CD4-positive, CD25-positive, alpha-beta regulatory T cell (primary cell): ENCODE measurements at places on chromosomes 7 and 10. TPM values are rescaled to one million over a fixed set of nuclear protein-coding genes. Genes with fewer than 3 reads are reported as not detected.

- no peak for DNase-seq
- H3K27me3 ChIP-seq, result no peaks in the 10 kb centered on the region
- peaks cover 65% of the 10 kb centered on the region for H3K36me3 ChIP-seq
Observed at GRCh38 chr7:98157761-98158160, 51.1 kb downstream of the LMTK2 start.

DNA sequence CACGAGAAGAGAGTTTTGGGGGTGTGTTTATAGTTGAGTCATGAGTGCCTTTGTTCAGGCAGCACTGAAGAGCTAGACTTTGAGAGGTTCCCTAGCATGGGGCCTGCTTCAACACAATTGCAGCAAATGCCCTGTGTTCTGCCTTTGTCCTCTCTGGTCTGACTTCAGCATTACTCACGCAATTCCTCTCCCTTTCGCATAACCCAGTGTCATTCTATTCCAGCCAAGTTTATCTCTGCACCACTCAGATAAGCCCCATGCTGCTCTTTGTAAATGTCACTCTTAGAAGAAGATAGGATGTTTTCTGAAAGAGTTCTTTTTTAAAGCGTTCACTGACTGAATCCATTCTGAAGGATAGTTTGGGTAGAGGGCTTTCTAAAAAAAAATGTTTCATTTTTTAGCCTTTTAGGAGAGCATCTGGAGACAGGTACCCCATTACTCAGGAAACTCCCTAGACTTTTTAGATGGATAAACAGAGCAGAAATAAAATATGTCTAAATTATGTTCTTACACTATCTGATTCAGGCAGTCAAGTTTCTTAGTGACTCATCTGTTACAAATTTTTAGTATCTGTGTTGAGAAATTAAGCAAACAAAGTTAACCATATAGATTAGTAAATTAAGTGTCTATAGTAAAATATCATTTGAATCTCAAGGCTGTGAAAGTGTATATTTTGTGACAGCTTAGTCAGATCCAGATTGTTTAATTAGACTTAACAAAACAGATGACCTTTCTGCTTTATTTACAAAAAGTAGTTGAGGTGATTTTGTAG is 318.5 kb downstream of the GPR158 start:
- no peak for DNase-seq
- H3K4me3 ChIP-seq, result no peak overlapping the region
- no peaks in the 10 kb centered on the region for H3K36me3 ChIP-seq
- no peaks in the 10 kb centered on the region for H3K4me1 ChIP-seq
- no peaks in the 10 kb centered on the region for H3K27me3 ChIP-seq
- H3K27ac ChIP-seq, result no peak overlapping the region

- H3K27ac ChIP-seq, result no peak overlapping the region
- DNase-seq, result no peak
- H3K4me1 ChIP-seq, result no peaks in the 10 kb centered on the region
- H3K27me3 ChIP-seq, result no peaks in the 10 kb centered on the region
Observed at GRCh38 chr10:132798876-132799275, 12.9 kb upstream of the NKX6-2 start.

- DNase-seq, result no peak
- H3K4me3 ChIP-seq, result peak overlapping the region; percentile 47
- H3K36me3 ChIP-seq, result no peaks in the 10 kb centered on the region
Observed at GRCh38 chr7:149423449-149424110, 37.3 kb downstream of the ZNF777 start.

- no peaks in the 10 kb centered on the region for H3K27me3 ChIP-seq
- H3K36me3 ChIP-seq, result no peaks in the 10 kb centered on the region
- DNase-seq, result no peak
- no peak overlapping the region for H3K27ac ChIP-seq
- peaks cover 12% of the 10 kb centered on the region for H3K4me1 ChIP-seq
- no peak overlapping the region for H3K4me3 ChIP-seq
Observed at GRCh38 chr7:1587738-1588137, 17.9 kb upstream of the PSMG3 start.

GRCh38 chr10:99850021-99850766 is 67.8 kb downstream of the ABCC2 start:
- H3K4me1 ChIP-seq, result peaks cover 5% of the 10 kb centered on the region
- H3K27me3 ChIP-seq, result no peaks in the 10 kb centered on the region
- no peak overlapping the region for H3K4me3 ChIP-seq

DNA sequence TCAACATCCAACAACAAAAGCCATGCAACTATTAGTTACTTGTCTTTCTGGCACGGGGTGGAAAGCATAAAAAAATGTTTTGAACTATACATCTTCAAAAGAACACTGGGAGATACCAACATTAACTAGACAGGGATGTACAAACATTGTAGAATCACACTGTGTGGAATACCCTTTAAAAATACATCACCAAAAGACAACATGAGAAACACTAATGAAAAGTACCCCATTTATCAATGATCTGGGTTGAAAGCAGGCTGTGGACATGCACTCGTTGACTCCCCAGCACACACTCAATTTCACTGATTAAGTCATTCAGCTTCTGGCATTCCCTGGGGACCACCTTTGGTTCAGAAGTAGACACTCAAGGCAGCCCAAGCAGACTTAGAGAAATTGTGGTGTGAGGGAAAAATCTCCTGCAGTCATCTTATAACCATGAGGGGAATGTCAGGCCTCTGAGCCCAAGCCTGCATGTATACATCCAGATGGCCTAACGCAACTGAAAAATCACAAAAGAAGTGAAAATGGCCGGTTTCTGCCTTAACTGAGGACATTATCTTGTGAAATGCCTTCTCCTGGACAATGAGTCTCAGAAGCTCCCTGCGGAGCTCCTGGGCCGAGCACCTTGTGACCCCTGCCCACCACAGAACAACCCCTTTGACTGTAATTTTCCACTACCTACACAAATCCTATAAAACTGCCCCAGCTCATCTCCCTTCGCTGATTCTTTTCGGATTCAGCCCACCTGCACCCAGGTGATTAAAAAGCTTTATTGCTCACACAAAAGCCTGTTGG is 53.0 kb downstream of the CACUL1 start:
- no peak for DNase-seq
- H3K36me3 ChIP-seq, result peaks cover 7% of the 10 kb centered on the region
- no peak overlapping the region for H3K27ac ChIP-seq

- DNase-seq, result peak; percentile 85
- peaks cover 19% of the 10 kb centered on the region for H3K4me1 ChIP-seq
- H3K27ac ChIP-seq, result peak within 1 kb of the TSS; percentile 63
- H3K4me3 ChIP-seq, result peak within 1 kb of the TSS; percentile 85
Observed at GRCh38 chr10:121974535-121975294, at the start of gene NSMCE4A. Gene NSMCE4A (minus strand): TSS chr10:121975217. CDS start chr10:121975165, 52 bp downstream.

- peaks cover 13% of the 10 kb centered on the region for H3K36me3 ChIP-seq
- H3K4me1 ChIP-seq, result peaks cover 5% of the 10 kb centered on the region
- H3K27ac ChIP-seq, result peak overlapping the region; percentile 14
- H3K4me3 ChIP-seq, result no peak overlapping the region
- no peaks in the 10 kb centered on the region for H3K27me3 ChIP-seq
Observed at GRCh38 chr7:8035192-8035591, 66.6 kb downstream of the GLCCI1 start.

GRCh38 chr7:17367502-17367901 is 69.0 kb downstream of the AHR start:
- H3K27ac ChIP-seq, result no peak overlapping the region
- peaks cover 5% of the 10 kb centered on the region for H3K4me1 ChIP-seq
- H3K27me3 ChIP-seq, result no peaks in the 10 kb centered on the region
- H3K4me3 ChIP-seq, result no peak overlapping the region

DNA sequence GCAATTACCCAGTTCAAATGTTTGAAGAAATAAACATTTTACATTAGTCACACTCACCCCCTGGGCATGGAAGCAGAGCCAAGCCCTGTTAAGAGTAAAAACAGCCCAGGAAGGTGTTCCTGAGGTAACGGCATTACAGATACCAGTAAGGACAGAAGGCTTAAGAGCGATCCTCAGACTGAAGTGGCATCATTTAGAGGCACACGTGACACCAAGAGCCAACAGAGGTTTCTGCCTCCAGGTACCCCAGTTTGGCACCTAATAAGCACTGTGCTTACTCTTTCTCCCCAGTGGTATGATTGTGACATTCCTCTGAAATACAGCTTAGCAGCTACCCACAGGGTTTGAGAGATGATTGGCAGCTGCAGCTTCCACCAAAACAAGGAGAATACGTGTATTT is 17.2 kb downstream of the MMS19 start:
- no peaks in the 10 kb centered on the region for H3K27me3 ChIP-seq
- H3K4me3 ChIP-seq, result no peak overlapping the region
- no peaks in the 10 kb centered on the region for H3K4me1 ChIP-seq
- peaks cover 73% of the 10 kb centered on the region for H3K36me3 ChIP-seq

- H3K36me3 ChIP-seq, result no peaks in the 10 kb centered on the region
- H3K4me1 ChIP-seq, result no peaks in the 10 kb centered on the region
- peaks cover 10% of the 10 kb centered on the region for H3K27me3 ChIP-seq
Observed at GRCh38 chr7:66308411-66308810, 103.3 kb downstream of the TPST1 start.

DNA sequence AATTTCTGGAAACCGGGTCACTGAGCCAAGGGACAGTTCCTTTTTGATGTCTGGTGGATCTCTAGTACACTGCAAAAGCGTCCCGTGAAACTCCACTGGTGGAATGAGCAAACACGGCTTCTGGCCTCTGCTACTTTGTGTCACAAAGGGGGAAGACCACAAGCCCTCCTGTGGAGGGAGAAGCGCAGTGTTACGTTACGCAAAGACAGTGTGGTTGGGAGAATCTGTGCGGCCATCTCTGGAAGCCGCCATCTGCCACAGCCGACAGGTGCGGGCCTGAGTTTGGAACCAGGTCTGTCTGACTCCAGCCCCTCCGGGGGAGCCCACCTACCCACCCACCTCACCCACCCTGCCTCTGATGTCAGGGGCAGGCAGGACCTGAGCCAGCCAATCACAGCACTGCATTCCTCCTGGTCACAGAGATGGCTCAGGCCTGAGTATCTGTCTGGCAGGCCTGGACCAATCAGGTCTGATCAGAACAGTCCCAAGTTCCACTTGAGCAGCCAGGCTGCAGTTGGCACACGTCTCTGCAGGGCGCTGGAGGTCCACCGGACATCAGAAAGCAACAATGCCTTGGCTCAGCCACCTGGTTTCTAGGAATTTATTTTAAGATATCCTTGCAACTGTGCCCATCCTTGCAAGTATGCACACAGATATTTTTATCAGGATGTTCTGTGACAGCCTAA is 3.0 kb upstream of the CYP2W1 start:
- no peak overlapping the region for H3K27ac ChIP-seq
- no peaks in the 10 kb centered on the region for H3K36me3 ChIP-seq
- H3K27me3 ChIP-seq, result no peaks in the 10 kb centered on the region
- no peak for DNase-seq
- no peak overlapping the region for H3K4me3 ChIP-seq

DNA sequence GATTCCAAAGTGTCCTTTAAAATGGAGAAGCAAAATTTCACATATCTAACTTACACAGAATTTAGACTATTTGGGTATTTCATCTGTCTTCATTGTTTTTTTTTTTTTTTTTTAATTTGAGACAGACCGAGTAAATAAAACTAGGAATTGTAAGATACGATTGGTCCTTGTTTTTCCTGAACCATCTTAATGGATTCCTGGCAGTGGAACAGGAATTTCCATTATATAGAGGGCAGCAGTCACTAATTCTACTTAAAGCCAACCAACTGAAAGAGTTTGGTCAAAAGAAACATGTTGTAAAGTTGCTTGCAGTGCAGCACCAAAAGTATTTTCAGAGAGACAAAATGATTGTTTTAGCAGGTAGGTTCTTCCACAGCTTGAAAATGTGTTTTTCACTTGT is 72.5 kb upstream of the HGF start:
- no peaks in the 10 kb centered on the region for H3K4me1 ChIP-seq
- DNase-seq, result no peak
- H3K36me3 ChIP-seq, result no peaks in the 10 kb centered on the region
- H3K4me3 ChIP-seq, result no peak overlapping the region
- H3K27ac ChIP-seq, result no peak overlapping the region

DNA sequence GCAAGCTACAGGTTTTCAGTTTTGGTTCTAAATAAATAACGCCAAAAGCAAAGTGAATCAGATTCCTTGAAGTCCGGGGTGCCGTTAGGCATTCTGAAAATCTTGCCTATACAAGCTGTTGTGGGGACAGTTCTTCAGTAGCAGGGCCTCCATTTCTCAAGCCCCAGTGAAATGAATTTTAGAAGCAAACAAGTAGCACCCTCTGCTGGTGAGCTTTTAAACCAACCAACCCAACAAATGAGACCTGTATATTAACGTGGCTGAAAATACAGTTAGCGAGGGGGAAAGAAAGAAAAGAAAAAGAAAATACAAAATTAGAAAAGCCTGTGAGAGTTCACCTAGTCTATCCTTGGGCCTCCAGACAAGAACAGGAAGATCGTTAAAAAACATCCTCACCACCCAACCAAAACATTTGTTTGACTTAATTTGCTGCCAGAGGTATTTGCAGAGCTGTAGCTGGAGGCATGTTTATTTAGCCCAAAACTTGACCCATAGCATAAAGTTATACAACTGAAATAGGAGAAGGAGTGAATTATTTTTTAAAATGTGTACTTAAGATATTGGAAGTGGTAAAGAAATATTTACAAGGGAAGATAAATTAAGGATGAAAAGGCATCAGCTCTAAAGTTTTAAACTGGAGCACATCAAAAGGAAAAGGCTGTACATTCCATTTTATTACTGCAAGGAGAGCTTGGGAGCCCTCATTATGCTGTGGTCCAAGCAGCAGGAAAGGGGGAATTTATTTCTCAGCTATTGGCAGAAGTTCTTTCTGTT is 98.9 kb downstream of the DYNC1I1 start:
- no peaks in the 10 kb centered on the region for H3K36me3 ChIP-seq
- H3K4me1 ChIP-seq, result no peaks in the 10 kb centered on the region
- H3K27me3 ChIP-seq, result peaks cover 2% of the 10 kb centered on the region

GRCh38 chr7:55191926-55192692 is 173.0 kb upstream of the LANCL2 start:
- no peaks in the 10 kb centered on the region for H3K27me3 ChIP-seq
- H3K36me3 ChIP-seq, result no peaks in the 10 kb centered on the region
- no peak overlapping the region for H3K27ac ChIP-seq
- H3K4me1 ChIP-seq, result no peaks in the 10 kb centered on the region

- no peaks in the 10 kb centered on the region for H3K27me3 ChIP-seq
- no peak for DNase-seq
- no peaks in the 10 kb centered on the region for H3K36me3 ChIP-seq
- H3K4me3 ChIP-seq, result no peak overlapping the region
Observed at GRCh38 chr10:5608608-5609220, 57.7 kb downstream of the ASB13 start.

The ZNF3 gene
- total RNA-seq, result 29.2 TPM

The RNF32 gene
- total RNA-seq, result 0.81 TPM

The SLC25A13 gene
- total RNA-seq, result 14.5 TPM

The GPNMB gene
- total RNA-seq, result not detected

The GATA3 gene
- total RNA-seq, result 182 TPM

The RBP4 gene
- total RNA-seq, result not detected

The HKDC1 gene
- total RNA-seq, result 11.1 TPM

The SLC16A9 gene
- 0.42 TPM for total RNA-seq

The MGAM2 gene
- total RNA-seq, result not detected

The MSMB gene
- not detected for total RNA-seq

The AKR1C8 gene
- 3.2 TPM for total RNA-seq

The PTPRN2 gene
- total RNA-seq, result 1.6 TPM

The PSMC2 gene
- 84.3 TPM for total RNA-seq

The CCL24 gene
- total RNA-seq, result not detected

The APBB1IP gene
- 86.4 TPM for total RNA-seq
